Aorta (tissue), 5 donors: ENCODE measurements at places on chromosomes 1 and 21. TPM values are rescaled to one million over a fixed set of nuclear protein-coding genes. Genes with fewer than 3 reads are reported as not detected.

GRCh38 chr1:85569737-85570404 lies 10.7 kb upstream of the CCN1 start:
- no peaks in the 10 kb centered on the region for H3K36me3 ChIP-seq
- H3K27ac ChIP-seq: peak overlapping the region; percentile 93

GRCh38 chr1:8169364-8170058 lies 143.4 kb upstream of the ERRFI1 start:
- H3K36me3 ChIP-seq: no peaks in the 10 kb centered on the region
- no peak overlapping the region for H3K4me3 ChIP-seq
- H3K27me3 ChIP-seq: no peaks in the 10 kb centered on the region
- no peaks in the 10 kb centered on the region for H3K4me1 ChIP-seq
- no peak overlapping the region for H3K27ac ChIP-seq
- DNase-seq: peak; percentile 25

Gene LAMC1
- 242 TPM for total RNA-seq

Gene NHLH1
- total RNA-seq: 0.13 TPM

Gene LEFTY1
- 0.63 TPM for total RNA-seq

Gene DNALI1
- total RNA-seq: 5.1 TPM
